GM20000 (cell line): ENCODE measurements at places on chromosomes 6 and 20.

GRCh38 chr6:52575502-52575892 is 1.4 kb downstream of the TRAM2 start:
- DNase-seq: no peak

GRCh38 chr20:4136967-4137334 is 121.6 kb upstream of the RNF24 start:
- DNase-seq: no peak

DNA sequence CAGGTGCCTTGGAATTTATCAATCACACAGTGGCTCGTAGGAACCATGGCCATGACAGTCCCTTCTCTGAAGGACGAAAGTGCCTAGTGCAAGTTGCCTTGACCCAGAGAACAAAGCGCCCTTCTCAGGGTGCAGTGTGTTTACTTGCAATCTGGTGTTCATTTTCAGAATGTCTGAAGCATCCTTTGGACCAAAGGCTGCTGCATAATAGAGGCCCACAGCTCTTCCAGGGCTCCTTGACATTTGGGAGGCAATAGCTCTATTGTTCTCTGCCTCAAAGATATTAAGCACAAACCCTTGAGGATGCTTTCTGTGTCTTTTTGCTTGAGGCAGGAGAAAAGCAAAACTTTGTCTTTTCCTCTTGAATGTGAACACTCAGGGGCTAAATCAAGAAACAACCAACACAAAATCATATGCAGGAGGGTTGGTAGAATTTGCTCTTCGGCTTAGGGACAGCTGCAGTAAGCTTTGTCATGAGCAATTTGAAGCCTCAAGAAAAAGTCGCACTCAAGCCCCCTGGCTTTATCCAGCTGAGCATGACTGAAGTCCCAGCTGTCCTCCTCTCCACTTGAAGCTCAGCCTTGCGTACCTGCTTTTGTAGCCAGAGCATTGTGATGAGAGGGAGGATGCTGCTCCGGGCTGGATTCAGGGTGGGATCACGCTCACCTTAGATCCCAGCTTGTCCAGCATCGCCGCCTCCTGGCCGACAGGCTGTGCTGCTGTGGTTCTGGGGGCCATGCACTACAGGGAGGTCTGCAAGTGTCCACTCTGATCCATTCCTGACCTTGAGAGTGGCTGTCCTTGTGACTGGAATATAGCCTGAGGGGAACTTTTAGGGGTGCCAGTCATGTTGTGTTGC is 495.4 kb downstream of the CDH26 start:
- no peak for DNase-seq

DNA sequence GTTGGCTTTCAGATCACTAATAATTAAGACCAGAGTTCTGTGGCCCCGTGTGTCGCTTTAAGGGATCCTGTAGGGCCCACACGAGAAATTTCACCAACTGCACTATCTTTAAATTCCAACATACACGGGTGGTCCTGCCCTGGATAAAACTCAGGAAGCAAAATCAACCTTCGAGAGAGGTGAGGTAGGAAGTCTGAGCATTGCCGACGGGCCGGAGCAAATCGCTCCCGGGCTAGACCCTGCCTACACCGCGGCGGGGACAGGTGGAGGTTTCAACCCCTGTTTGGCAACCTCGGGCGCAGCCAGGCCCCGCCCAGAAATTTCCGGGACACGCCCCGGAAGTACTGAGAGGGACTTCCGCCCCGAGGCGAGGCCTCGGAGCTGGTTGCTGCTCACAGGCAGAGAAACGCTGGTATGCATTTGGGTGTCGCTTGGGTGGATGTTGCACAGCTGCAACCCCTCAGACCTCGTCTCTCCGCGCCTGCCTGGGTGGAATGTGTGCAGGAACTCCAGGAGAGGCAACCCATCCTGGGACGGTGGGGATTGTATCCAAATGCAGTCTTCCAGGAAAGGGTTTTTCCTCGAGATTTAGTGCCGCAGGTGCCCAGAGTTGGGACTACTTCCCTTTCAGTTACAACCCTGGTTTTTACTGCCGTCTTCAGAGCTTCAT is 19.9 kb downstream of the ZKSCAN8 start:
- peak; percentile 87 for DNase-seq

DNA sequence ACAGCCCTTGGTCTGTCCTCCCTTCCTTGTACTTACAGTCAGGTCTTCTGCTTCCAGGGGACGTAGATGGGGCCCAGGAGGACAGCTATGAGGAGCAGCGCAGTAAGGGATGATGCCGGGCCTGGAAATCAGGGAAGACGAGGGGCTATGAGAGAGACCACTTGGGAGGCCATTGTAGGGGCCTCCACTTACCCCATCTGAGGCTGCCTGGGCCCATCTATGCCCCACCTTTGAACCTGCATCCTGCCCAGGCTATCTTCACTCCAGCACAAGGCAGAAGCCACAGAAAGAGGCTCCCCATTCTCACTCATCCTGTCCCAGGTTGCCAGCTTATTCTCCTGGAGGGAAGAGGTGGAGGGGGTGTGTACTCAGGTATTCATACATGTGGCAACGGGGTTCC is 10.4 kb upstream of the SIRPB1 start:
- DNase-seq: no peak

GRCh38 chr6:106256201-106256968 is 69.2 kb downstream of the ATG5 start:
- no peak for DNase-seq

DNA sequence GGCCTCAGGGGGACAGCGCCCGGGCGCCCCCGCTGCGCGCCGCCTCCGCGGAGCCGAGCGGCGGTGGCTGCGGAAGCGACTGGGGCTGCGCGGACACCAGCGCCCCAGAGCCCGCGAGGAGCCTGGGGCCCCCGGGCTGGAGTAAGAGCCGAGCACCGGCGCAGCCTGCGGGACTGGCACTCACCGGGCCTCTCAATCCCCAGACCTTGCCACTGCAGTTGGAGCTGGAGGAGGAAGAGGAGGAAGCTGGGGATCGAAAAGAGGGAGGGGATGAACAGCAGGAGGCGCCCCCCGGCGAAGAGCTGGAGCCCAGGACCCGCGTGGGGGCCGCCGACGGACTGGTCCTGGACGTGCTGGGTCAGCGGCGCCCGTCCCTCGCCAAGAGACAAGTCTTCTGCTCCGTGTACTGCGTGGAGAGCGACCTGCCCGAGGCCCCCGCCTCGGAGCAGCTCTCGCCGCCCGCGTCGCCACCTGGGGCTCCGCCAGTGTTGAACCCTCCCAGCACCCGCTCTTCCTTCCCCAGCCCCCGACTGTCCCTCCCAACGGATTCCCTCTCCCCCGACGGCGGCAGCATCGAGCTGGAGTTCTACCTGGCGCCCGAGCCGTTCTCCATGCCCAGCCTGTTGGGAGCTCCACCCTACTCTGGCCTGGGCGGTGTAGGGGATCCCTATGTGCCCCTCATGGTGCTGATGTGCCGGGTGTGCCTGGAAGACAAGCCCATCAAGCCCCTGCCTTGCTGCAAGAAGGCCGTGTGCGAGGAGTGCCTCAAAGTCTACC is 590 bp downstream of the RNF217 start:
- peak; percentile 28 for DNase-seq

DNA sequence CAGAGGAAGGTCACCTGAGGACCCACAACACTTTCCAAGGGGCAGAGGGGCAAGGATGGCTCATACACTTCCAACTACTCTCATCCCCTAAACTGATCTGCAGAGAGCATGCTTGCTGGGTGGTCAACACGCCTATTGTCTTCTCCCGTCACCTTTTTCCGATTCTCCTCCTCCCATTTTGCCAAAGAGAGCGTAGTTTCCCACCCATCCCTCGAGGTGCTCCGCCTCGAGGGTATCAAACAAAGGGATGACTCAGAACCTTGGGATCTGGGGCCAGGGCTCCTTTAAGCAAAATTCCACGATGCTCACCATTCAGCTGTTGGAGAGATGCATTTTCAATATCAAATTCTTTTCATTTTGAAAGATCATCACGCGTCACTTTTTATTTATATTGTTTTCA is 507.5 kb upstream of the SULF2 start:
- DNase-seq: no peak

GRCh38 chr6:152004036-152004566 is 196.6 kb downstream of the ESR1 start:
- DNase-seq: no peak

DNA sequence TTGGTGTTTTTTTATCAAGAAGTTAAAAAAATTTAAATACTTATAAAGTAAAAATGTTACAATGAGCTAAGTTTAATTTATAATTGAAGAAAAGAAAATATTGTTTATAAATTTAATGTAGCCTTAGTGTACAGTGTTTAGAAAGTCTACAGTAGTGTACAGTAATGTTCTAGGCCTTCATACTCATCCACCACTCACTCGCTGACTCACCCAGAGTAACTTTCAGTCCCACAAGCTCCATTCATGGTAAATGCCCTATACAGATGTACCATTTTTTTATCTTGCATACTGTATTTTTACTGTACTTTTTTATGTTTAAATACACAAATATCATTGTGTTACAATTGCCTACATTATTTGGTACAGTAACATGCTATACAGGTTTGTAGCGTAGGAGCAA is 26.0 kb downstream of the HTR1E start:
- DNase-seq: no peak

- DNase-seq: no peak
Observed at GRCh38 chr6:3765415-3765814, 13.9 kb upstream of the PXDC1 start.

DNA sequence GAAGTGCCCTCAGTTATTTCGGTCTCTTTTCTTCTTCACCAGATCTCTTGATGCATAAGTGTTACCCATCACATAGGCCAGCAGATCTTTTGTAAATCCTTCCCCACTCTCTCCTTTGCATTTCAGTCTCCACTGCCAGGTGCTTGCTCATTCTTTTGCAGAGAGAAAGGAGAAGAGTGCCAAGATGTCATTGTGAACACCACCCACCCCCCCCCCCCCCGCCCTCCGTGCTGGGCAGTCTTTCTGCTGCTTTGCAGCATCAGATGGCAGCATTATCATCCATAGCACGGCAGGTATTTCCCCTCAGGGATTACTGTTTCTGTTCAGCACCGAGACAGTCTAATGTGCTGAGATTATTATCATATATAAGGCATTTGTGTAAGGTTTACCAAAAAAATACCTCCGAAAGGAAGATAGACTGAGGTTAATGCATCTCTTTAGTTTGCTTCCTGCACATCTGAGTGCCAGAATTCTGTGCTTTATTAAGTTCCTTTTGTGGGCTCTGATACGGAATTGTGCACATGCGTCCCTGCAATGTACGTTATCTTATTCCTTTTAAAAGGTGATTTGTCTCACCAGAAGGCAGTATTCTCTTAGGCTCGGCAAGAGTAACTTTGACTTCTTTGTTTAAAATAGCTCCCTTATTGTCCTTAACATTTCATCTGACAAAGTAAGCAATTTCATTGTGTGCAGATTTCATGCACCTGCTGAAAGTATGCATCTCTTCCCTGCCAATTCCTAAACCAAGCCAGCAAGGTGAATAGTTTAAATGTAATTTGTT is 128.8 kb downstream of the PHACTR1 start:
- no peak for DNase-seq

DNA sequence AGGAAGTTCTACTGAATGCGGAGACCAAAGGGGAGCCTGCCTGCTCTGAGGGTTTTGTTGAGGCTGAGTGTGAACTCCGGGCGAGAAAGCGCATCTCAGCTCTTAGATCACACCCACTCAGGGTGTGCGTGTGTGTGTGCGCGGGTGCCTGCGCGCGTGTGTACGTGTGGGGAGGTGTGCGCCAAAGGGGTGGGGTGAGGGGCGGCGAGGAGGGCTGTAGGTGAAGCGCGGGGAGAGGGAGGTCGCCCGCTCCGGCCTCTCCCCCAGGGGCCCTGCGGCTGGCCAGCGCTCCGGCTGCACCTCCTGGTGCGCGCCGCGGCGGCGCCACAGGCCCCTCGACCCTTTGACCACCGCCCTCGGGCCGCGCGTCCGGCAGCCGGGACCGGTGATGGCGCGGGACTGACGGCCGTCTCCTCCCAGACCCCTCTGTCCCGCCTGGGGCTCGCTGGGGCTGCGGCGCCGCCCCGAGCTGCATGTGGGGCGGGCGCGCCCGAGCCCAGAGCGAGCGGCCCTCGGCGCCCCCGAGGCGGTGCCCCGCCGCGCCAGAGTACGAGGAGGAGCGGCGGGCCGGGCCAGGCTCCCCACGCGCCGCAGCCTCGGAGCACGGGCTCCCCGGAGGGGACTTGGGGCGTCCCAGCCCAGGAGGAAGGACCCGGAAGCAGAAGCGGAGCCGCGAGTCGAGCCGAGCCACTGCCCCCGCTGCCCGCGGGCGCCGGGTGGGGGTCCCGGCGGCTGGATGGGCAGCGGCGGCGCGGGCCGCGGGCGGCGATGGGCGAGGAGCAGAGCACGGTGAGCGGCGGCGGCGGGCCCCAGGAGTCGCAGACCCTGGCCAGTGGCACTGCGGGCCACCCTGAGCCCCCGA is at the start of gene RNF217:
Gene RNF217 (plus strand): TSS at position 661 of the 862 bp plus-strand sequence. CDS start 108 bp downstream, at position 769.
- DNase-seq: peak; percentile 45

GRCh38 chr6:5827056-5827904 is 179.4 kb downstream of the NRN1 start:
- DNase-seq: no peak

DNA sequence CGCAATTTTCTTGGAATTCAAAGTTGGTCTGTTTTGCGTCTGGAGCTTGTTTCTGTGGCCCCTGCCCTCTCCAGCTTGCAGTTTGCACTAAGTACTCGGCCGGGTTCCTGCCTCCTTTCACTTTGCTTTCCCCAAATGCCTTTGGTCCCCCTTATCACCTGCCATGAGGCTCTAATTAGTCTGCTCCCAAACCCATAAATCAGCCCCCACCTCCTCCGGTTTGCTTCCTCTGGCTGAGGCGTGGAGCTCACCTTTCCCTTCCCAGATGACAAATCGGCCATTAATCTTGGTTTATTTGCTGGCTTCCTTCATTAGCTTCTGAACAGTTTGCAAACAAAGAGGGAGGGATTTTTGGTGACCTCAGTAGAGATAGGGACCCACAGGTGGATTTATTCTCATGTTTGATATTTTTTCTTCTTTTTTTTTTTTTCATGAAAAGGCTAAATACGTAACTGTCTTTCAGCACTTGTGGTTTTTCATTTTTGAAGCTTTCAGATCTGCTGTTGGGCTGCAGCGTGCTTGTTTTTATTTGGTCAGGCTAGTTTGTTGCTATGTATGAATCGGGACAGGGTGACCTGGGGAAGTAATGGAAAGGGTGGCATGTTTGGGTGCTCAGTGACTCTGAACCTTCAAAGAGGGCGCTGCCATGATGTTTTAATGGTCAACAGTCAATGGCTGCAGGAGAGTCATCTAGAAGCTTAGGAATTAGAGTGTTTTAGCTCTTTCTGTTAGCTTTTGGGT is 121.7 kb upstream of the JAG1 start:
- no peak for DNase-seq

- no peak for DNase-seq
Observed at GRCh38 chr20:36854348-36855240, 21.3 kb upstream of the TLDC2 start.

GRCh38 chr6:3557336-3557735 is 100.5 kb upstream of the SLC22A23 start:
- no peak for DNase-seq

- no peak for DNase-seq
Observed at GRCh38 chr6:136066005-136066404, 184.1 kb downstream of the MTFR2 start.

- peak; percentile 67 for DNase-seq
Observed at GRCh38 chr6:113879186-113880096, 22.3 kb downstream of the MARCKS start.

DNA sequence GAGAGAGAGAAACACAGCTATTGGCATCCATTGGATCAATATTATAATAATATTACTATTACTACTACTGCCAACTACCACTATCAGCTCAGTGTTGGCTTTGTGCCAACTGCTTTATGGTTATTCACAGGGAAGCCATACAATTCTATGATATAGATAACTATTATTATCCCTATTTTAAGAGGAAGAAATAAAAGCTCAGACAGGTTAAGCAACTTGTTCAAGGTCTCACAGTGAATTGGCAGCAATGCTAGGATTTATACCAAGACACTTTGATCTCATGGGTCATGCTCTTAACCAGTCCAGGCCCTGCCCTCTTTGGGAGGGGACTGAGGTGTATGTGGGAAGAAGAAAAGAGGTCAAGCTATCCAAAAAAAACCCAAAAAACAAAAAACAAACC is 82.0 kb upstream of the TRAF3IP2 start:
- DNase-seq: no peak
